ENCODE measurements at places on chromosomes 16 and 17.

GRCh38 chr17:44565866-44566443, 8.7 kb downstream of the FZD2 start:
- DNase-seq = no peak

DNA sequence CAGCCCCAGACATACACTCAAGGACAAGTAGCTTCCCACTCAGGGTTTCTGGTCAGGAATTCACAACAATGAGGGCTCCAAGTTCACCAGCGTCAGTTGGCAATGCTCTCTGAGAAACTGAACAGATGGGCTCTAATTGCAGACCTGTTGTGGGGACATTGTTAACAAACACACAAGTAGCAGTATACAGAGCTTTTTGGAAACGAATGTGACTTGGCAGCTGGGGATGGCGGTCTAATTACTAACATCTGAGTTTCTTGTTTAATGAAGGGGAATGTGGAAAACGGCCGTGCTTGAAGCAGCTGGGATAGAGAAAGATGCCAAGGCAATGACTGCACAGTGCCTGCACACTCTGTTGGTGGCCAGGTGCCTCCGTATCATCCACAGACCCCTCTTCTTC, 316.1 kb upstream of the IRX3 start:
- no peak for DNase-seq

DNA sequence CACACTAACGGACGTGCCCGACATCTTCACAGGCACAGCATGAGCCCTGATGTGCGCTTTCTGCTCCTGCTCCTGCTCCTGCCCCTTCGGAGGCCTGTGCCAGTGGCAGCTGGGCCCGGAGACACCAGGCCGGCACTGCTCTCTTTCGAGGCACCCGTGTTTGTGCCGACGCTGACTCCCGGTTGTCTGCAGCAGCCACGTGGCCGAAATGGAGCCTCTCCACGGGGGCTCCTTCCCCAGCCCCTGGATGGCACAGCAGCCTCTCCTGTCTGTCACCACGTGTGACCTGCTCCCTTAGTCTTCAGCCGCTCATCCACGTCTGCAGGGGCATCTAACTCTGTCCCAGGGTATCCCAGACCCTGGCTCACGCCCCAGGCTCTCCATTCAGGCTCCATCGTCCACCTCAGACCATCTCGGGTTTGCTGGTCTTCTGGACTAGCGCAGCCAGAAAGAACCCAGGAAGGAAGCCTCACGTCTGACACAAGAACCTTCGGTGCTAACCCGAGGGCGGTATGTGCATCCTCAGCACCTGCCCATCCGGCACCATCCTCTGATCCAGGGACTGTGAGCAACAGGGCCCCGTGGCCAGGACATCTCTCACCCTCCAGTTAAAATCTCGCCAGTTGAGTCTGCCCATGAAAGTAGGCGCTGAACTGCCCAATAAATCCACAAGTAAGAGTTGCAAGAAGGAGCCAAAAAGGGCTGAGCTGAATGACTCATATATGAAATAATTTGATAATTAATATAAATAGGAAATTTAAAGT, 4.2 kb upstream of the RPH3AL start:
- DNase-seq = no peak

DNA sequence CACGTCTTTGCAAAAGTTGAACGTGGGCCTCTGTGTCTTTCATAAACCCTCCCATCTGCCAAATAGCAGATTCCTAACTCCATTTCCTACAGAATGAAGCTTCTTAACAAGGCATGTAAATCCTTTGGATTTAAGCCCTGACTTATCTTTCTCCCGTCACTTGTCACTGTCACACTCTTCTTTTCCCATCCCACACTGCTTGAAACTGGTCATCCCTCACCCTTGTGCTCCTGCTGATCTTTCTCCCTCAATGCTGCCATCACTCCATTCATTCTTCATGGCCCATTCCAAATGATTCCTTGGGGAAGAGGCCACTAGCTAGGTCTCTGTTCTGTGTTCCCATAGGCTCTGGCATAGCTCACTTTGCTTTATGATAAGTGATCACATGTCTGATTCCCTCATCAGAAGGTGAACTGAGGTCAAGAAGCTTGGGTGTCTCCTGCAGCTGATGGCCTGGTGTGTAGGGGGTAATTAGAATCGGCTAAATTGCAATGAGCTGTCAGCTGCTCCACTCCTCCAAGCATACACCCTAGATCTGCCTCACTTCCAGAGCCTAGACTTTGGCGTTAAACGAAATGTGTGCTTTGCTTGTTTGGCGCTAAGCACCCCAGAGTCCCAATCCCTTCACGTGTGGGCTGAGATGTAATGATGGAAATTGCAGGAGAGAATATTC, 61.7 kb downstream of the PECAM1 start:
- DNase-seq = no peak

- DNase-seq = no peak
Observed at GRCh38 chr17:64225410-64225809, 37.6 kb downstream of the TEX2 start.

GRCh38 chr16:27781195-27781524, 231.2 kb downstream of the KATNIP start:
- DNase-seq = no peak
